ENCODE measurements at places on chromosomes 7 and 10.

DNA sequence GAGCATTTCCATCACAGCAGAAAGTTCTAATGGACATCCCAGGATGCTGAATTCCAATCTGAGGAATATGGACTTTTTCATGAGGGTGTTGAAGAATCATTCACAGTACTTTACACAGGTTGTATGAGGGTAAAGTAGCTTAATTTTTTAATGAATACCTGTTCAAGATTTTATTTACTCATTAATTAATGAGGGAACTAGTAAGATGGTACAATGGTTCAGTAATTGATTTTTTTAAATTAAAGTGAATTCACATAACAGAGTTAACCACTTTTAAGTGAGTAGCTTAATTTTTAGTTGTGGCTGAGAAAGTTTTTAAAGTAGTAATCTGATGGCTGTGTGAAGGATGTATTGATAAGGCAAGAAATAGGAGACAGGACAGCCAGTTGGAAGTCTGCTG lies 266.5 kb downstream of the GFRA1 start:
- DNase-seq, result no peak

GRCh38 chr7:101522021-101522420 lies 107.1 kb downstream of the MYL10 start:
- DNase-seq, result no peak

GRCh38 chr10:73905256-73906020 lies 5.5 kb upstream of the PLAU start:
- no peak for DNase-seq

DNA sequence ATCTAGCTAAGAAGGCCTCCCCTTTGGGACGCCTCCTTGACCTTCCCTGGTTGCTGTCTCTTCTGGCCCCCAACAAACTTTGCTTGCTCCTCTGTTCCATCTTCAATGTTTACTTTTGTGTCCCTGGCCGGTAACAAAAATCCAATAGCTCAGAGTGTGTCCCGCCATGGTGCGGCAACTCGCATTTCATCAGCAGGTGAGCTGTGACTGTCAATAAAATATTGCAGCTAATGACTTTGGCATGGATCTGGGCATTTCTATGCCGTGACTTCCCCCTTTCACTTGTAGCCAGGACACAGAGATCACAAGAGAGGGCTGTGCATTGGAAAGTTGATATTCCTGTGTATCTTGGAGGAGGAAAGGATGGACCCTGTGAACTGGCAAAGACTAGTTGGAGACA lies 317.6 kb downstream of the RPS24 start:
- DNase-seq, result no peak

DNA sequence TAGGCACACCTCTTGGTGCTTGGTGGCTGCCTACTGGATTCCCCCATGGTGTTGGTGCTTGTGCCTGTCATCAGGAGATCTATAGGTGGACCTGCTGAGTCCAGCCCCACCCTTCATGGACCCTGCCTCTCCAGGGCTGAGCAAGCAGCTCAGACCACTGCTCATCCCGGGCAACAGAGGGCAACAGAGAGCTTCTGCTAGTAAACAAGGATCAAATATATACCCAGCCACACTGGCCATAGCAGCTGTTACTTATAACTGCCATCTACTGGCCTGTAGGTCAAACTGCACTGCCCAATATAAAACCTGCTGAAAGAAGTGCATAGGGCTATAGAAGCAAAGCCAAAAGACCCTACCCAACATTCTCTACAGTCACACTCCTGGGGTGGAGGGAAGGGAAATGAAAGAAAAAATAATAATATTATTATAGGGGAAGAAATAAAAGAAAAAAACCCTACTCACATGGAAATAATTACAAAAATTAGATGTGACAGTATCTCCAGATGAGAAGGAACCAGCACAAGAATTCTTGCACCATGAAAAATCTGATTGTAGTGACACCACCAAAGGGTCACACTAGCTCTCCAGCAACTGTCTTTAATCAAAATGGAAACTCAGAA lies 54.9 kb upstream of the ZNF800 start:
- DNase-seq, result no peak

DNA sequence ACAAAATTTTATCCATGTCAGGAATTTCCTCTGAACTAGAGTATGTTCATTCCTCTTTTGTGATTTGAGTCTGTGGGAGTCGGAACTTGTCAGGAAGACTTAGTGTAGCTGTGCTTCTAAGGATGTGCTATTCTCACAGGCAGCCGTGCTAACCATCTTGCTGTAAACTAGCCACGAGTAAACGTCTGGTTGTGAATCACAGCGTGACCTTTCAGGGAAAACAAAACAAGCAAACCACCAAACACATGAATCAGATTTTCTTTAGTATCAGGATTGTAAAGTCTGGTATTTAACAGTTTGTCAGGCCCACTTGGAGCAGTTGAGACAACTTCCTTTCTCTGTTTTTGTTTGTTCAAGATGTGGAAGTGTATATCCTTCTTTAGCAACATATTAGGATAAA lies 32.0 kb downstream of the AUTS2 start:
- DNase-seq, result no peak

- DNase-seq, result no peak
Observed at GRCh38 chr7:98877692-98878364, 504 bp upstream of the TRRAP start.

DNA sequence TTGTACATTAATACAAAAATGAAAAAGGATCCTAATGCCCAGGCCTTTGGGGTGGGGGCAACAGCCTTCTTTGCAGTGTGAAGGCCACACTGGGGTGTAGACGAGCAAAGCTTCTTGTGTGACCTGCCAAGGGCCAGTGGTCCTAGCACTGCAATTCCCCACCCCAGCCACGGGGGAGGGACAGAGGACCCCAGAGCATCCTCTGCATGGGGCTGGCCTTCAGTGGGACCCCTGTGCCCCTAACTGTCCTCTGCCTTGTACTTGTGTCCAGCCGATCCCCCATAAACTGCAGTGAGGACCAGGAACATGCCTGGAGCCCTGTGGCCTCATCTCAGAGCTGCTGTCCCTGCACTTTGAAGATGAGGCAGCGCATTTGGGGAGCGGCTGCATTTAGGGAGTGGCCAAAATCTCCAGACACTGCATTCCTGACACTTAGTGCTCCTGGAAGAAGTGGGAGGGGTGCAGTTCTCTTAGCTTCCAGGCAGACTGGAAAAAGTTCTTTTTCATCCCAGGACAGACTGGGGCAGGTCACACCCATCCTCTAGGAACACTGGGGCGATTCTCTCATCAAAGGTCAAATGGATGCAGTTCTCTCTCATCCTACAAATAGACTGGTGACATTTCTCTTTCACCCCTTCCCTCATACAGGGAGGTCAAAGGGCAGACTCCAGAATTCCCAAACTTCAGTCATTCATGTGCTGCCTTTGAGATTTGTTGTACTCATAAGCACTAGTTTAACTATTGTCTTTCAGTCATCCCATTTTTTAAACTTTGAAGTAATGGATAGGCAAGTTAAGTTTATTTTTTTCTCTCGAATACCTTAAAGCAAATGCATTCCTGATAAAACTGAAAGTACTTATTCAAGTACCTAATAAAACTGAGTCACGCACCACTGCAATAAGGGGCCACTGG lies 922 bp upstream of the MYO1G start:
- no peak for DNase-seq

GRCh38 chr7:7808156-7808555 lies 89.7 kb upstream of the RPA3 start:
- no peak for DNase-seq

GRCh38 chr7:71784180-71784579 lies 628.0 kb downstream of the CALN1 start:
- DNase-seq, result no peak

DNA sequence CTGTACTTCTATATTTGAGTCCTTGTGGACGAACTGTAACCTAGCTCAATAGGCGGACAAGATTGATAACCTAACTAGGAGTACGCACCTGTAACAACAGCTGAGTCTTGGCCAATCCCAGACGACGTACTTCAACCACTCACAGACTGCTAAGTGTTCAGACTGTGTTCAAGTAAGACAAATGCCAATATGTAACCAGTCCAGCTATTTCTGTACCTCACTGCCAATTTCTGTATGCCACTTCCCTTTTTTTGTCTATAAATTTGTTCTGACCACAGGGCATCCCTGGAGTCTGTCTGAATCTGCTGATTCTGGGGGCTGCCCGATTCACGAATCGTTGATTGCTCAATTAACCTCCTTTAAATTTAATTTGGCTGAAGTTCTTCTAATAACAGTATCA lies 32.2 kb downstream of the HACD1 start:
- DNase-seq, result no peak

DNA sequence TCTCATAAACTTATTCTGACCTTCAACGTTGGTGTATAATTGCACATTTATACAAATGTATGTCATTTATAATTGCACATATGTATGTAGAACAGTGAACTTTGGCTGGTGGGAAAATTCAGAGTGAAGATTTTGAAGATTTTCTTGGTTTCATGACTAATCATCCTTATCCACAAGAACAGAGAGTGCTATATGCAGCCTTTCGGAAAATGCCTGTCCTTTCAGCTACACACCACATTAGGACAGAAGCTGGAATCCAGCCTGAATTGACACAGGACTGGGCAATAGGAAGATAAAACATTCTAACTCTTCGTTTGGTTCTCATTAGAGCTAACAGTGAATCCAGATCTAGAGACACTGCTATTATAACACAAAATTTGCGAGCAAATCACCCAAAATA lies 166.2 kb downstream of the PDE1C start:
- no peak for DNase-seq

GRCh38 chr7:139471740-139472353 lies 11.6 kb downstream of the KLRG2 start:
- no peak for DNase-seq

GRCh38 chr10:14062528-14063260 lies 268.0 kb downstream of the FRMD4A start:
- no peak for DNase-seq

GRCh38 chr10:43166880-43167497 lies 28.7 kb downstream of the CSGALNACT2 start:
- no peak for DNase-seq

DNA sequence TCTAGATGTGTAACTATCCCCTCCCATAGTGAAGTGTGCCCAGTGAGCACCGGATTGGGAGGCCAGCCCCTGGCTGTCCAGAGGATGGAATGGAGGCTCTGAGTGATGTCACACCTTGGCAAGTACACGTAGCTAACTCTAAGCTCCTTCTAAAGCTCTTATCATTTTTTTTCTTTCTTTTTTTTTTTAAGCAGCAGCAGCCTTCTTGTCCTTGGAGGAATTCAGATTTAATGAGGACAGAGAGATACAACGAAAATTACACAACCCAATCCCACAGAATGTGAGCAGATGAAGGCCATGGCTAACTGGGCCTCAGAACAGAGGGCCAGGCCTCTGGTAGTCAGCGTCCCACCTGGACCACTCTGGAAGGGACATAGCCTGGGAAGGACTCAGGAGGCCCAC lies 11.3 kb downstream of the TNS3 start:
- no peak for DNase-seq

DNA sequence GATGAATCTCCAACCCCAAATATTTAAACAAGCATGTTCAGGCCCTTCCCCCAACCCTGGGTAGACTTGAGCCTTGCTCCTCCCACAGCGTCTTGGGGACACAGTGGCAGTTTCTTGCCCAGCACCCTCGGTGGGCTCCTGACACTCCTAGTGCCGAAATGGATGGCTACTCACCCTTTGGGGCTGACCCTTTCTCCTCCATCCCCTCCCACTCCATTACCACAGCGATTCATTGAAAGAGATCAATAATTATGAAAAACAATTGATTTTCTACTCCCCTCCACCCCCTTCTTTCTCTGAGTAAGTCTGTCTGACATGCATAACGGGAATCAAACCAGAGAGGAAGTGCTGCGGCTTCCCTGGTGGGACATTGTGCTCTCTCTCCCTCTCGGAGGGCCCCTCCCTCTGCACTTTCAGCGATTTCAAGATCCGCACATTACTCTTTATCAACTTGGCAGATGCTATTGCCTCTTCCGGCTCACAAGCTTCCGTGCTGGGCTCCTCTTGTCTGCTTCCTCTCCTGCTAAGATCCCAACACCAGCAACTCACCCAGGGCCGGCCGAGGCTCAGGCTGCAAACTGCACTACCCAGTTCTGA lies 79.0 kb upstream of the PLXNA4 start:
- no peak for DNase-seq

- peak; percentile 93 for DNase-seq
Observed at GRCh38 chr7:146655928-146656797, 539.6 kb downstream of the CNTNAP2 start.

- no peak for DNase-seq
Observed at GRCh38 chr7:82141427-82141826, 302.1 kb downstream of the CACNA2D1 start.

DNA sequence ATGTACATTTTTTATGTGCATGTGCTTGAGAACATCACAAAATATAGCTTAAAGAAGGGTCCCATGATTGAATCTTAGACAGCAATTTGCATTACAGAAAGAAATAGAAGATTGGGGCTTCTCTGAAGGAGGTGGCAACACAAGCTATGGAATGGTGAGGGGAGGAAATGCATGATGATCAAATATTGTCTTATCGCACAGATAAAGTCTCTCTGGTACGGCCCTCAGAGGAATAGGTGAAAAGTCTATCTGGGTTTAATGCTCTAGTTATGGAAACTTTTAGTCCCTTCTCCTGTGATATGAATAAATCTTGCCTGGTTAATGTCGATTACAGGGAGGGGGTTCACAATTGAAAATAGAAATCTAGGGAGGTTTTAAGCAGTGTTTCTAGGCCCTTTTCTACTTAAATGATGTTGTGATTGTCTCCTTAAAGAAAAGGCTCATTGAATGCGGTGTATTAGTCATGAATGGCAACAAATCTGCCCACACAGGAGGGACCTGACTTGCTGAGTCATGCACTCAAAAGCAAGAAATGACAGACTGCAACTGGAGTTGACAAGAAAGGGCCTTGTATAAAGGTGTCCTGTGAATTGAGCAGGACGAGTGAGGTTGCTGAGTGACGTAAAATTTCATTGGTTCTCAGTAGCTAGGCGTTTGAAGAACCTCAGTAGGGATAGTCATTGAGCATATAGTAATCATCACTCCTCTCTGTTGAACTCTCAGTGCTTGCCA lies 133.4 kb upstream of the CSTF2T start:
- DNase-seq, result no peak

DNA sequence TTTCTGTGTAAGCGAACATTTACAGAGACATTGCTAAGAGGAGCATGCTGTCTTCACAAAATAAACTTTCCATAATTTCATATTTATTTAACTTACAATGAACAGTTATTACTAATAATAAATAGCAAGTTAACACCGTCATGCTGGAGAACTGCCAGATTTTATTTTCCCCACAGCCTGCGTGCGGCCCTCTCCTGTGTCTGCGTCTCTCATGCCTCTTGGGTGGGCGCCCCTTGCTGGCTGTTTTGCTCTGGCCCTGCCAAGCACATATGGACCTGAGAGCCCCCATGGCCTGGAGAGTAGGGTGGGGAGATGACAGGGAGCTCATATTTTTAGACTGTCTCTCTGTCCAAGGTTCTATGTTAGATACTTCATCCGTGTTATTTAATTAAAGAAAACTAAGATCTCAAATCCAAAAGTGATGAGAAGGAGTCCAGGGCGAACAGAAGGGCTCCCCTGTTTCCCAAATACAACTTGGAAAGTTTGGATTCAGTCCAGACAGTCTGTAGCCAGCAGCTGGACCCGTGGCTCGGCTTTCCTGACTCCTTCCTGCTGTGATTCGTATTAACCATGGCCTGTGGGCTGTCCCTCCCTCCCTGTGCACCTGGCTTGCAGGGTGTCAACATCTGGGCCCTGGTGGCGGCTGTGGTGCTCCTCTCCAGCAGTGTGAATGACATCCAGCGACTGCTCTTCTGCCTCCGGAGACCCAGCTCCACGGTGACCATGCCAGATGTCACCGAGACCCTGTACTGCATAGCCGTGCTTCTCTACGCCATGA lies 20.5 kb downstream of the FBH1 start:
- no peak for DNase-seq

Data from SHP77 treated with DMSO at 0.1 percent for 48 hours (cell line).